ENCODE measurements at places on chromosomes 3 and 15.

DNA sequence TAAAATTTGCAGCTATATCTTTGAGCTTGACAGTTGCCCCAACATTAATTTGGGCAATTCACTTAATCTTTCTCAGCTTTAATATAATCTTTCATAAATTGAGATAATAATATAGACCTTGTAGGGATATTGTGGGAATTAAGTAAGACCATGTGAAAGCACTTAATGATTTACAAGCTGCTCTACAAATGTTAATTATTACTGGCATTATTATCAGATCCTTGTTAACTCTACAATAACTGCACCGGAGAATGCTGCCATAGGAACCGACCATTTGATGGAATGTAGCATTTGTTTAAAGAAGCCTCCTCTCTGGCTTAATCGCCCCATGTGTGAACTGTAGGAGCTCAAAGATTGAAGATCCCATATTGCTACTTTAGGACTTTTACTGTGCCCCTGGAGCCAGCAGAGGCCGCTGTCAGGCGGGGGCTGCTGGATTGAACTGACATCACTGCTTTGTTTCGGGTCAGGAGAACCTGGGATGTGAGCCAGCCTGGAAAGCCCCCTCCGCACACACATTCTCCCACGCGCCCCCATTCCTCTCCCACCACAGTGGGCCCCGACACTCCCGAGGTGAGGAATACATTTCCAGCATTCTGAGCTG lies 154.2 kb upstream of the TNIK start:
- H3K27ac ChIP-seq, result peak overlapping the region; percentile 51
- no peak overlapping the region for H3K4me3 ChIP-seq
- H3K36me3 ChIP-seq, result peaks cover 23% of the 10 kb centered on the region
- DNase-seq, result peak; percentile 47

- H3K4me1 ChIP-seq, result peaks cover 33% of the 10 kb centered on the region
- no peak overlapping the region for H3K4me3 ChIP-seq
- H3K27ac ChIP-seq, result no peak overlapping the region
- H3K27me3 ChIP-seq, result peaks cover 15% of the 10 kb centered on the region
- no peaks in the 10 kb centered on the region for H3K36me3 ChIP-seq
Observed at GRCh38 chr15:81548365-81549130, 174.5 kb upstream of the TMC3 start.

DNA sequence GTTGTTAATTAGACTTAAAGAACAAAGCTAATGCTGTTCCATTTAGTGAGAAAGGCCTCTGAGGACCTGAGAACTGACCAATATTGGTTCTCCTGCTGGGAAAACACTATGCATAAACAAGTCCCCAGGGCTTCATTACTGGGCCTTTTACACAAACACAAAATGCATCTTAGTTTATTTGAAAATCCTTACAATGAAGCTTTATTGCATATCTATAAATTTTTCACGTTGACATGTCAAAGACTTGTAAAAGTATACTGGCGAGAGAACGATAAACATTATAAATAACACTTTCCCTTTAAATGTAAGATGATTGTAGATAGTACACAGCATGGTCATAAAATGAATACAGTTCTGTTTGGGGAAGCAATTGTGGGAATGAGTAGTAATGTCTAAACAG lies 151.7 kb downstream of the ROBO2 start:
- no peak overlapping the region for H3K27ac ChIP-seq
- peaks cover 27% of the 10 kb centered on the region for H3K4me1 ChIP-seq
- no peak overlapping the region for H3K4me3 ChIP-seq
- H3K36me3 ChIP-seq, result no peaks in the 10 kb centered on the region
- no peak for DNase-seq
- H3K27me3 ChIP-seq, result no peaks in the 10 kb centered on the region

GRCh38 chr3:161413855-161414210 lies 42.5 kb upstream of the SPTSSB start:
- no peak overlapping the region for H3K4me3 ChIP-seq
- H3K4me1 ChIP-seq, result peaks cover 25% of the 10 kb centered on the region
- no peaks in the 10 kb centered on the region for H3K27me3 ChIP-seq
- no peak overlapping the region for H3K27ac ChIP-seq
- peaks cover 5% of the 10 kb centered on the region for H3K36me3 ChIP-seq

- no peak overlapping the region for H3K4me3 ChIP-seq
- no peak for DNase-seq
- H3K27me3 ChIP-seq, result peaks cover 5% of the 10 kb centered on the region
- no peak overlapping the region for H3K27ac ChIP-seq
Observed at GRCh38 chr15:68503213-68503612, 71.2 kb upstream of the ITGA11 start.

DNA sequence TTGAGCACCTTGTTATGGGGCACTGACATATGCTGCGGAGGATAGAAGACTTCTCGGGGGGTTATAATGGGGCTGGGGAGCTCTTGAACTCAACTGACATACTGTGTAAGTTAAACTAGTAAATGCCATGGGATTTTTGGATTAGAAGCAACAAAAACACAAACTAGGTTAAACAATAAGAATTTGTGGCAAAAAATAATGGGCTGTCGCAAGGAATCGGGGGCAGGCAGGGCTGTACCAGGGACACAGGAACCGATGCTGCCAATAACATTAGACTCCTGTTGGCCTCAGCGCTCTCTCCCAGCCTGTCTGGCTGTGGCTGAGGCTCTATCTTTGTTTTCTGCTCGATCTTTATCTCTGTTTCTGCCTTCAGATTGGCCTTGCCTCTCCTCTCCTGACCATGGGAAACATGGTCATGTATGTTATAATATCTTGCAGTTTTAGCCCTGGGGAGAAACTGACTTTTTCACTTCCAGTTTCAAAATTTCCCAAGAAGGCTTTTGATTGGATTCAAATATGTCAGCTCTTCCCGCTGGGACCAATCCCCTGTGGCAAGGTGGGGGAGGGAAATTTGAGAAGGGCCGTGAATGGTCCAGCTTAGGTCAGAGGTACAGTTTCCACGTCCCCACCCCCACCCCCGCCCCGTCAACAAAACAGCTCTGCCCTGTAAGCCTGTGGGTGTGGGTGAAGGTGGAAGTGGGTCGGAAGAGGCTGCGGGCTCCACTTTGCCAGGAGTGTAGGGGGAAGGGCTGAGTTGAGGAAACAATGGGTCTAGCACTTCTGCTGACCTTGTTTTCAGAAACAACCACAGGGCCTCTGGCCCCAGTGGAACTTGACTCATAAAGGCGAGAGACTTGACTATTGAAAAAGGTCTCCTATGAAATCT lies 161.1 kb upstream of the TBL1XR1 start:
- H3K27ac ChIP-seq, result peak overlapping the region; percentile 89
- no peak for DNase-seq
- no peaks in the 10 kb centered on the region for H3K27me3 ChIP-seq
- peaks cover 64% of the 10 kb centered on the region for H3K4me1 ChIP-seq

DNA sequence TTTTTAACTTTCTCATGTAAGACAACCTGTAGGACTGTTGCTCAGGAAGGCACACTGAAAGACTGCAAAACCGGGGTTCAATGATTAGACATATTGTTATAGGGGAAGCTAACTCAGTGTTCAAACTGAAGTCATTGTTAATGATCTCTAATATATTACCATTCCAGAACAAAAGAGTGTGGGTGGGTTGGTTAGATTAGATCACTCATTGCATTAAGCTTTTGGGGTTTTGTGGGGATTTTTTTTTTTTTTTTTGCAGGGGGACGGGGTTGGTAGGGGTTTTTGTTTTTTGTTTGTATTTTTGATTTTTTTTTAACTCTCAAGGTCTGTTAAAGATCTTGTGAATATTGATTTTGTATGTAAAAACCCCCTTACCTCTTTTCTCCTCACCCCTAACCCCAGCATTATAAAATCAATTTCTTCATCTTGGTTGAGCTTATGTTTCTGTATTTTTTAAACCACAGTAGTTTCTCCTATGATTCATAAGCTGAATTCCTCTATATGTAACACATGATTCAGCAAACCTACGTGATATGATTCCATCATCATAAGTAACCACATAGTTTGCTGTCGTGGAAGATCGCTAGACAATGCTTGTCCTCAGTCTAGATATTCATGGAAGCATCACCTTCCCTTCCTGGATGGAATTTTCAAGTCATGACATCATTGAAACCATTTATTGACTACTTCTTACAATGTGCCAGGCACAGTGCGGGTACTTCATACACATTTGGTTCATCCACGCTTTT lies 544.1 kb upstream of the MDFIC2 start:
- H3K36me3 ChIP-seq, result no peaks in the 10 kb centered on the region
- H3K27ac ChIP-seq, result no peak overlapping the region

GRCh38 chr15:85005319-85005718 lies 23.7 kb downstream of the PDE8A start:
- DNase-seq, result no peak
- H3K4me1 ChIP-seq, result peaks cover 27% of the 10 kb centered on the region
- H3K36me3 ChIP-seq, result no peaks in the 10 kb centered on the region
- no peak overlapping the region for H3K27ac ChIP-seq

DNA sequence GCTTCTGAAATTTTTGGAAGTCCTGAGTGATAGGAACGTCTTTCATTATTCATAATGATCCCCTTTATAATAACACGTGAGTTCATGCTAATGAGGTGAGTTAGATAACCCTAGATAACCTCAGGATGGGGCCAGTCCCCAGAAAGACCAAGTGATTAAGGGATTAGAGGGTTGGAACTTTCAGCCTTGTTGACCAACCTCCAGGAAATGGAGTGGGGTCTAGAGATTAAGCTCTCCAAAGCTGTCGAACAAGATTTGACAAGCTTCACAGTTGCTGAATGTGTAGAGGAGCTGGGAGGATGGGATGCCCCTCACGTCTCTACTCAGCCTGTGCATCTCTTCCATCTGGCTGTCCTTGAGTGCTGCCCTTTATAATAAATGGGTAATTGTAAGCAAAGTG lies 107.1 kb downstream of the ZMAT3 start:
- no peaks in the 10 kb centered on the region for H3K36me3 ChIP-seq
- DNase-seq, result no peak
- no peak overlapping the region for H3K4me3 ChIP-seq
- H3K27me3 ChIP-seq, result no peaks in the 10 kb centered on the region
- no peak overlapping the region for H3K27ac ChIP-seq

- peak overlapping the region; percentile 64 for H3K4me3 ChIP-seq
- H3K27me3 ChIP-seq, result peaks cover 2% of the 10 kb centered on the region
- peaks cover 13% of the 10 kb centered on the region for H3K4me1 ChIP-seq
- H3K36me3 ChIP-seq, result no peaks in the 10 kb centered on the region
- H3K27ac ChIP-seq, result peak overlapping the region; percentile 8
Observed at GRCh38 chr3:155676252-155676981, 68.5 kb downstream of the PLCH1 start.

GRCh38 chr15:47542312-47542989 lies 174.9 kb upstream of the SEMA6D start:
- H3K27ac ChIP-seq, result no peak overlapping the region
- no peak for DNase-seq
- H3K4me3 ChIP-seq, result no peak overlapping the region
- H3K36me3 ChIP-seq, result no peaks in the 10 kb centered on the region

DNA sequence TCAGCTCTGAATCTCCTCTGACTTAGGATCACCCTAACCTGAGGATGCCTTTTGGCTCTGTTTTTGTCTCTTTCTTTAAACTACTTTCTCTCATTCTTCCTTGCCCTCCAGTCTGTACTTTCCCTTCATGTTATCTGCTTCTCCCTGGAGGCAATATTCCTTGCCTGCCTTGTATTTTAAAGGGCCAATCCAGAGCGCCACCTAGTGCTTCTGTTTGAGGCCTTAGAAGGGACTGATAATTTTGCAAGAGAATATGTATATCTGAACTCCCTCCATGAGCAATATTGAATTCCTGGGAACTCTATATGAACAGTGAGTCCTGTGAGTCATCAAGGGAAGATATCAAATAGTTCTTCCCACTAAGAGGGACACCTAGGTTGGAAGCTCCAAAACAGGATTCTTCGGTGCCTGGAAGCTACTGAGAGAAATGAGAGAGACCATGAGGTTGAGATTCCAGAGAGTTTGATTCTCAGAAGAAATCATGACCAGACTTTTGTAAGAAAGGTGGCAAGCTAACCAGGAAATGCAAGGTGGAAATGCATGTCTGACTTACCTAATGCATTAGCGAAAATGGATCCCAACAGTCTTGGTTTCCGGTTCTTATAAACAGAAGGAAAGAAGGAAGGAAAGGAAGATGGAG lies 203.8 kb upstream of the CD96 start:
- H3K4me1 ChIP-seq, result peaks cover 13% of the 10 kb centered on the region
- no peak overlapping the region for H3K27ac ChIP-seq
- H3K27me3 ChIP-seq, result no peaks in the 10 kb centered on the region

DNA sequence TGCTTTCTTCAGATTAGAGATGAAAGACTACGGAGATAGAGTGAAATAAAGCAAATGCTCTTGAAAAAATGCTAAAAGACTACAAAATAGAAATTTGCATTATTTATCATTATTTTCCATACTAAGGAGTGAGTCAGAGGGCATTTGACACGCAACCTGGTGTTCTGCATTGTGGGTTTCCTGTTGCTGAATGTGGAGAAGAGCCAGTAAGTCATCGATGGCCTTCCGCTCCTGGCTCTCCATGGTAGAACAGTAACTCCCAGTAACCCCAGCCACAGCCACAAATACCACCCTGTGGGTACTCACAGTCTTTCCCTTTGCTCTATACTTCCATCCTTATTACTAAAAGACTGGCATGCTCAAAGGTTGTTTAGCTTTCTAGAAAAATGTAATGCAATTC lies 61.5 kb downstream of the CGGBP1 start:
- DNase-seq, result no peak
- no peak overlapping the region for H3K27ac ChIP-seq
- peaks cover 2% of the 10 kb centered on the region for H3K4me1 ChIP-seq
- no peaks in the 10 kb centered on the region for H3K27me3 ChIP-seq
- H3K4me3 ChIP-seq, result no peak overlapping the region

GRCh38 chr3:7687428-7688147 lies 814.0 kb upstream of the LMCD1 start:
- no peak for DNase-seq
- no peak overlapping the region for H3K27ac ChIP-seq
- H3K27me3 ChIP-seq, result no peaks in the 10 kb centered on the region
- H3K4me1 ChIP-seq, result peaks cover 8% of the 10 kb centered on the region

DNA sequence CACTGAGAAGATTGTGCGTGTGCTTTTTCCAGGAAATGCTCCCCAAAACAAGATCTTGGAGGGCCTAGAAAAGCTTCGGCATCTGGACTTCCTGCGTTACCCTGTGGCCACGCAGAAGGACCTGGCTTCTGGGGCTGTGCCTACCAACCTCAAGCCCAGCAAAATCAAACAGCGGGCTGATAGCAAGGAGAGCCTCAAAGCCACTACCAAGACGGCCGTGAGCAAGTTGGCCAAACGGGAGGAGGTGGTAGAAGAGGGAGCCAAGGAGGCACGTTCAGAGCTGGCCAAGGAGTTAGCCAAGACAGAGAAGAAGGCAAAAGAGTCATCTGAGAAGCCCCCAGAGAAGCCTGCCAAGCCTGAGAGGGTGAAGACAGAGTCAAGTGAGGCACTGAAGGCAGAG lies 4.8 kb downstream of the MAP1A start:
- peaks cover 24% of the 10 kb centered on the region for H3K4me1 ChIP-seq
- peaks cover 48% of the 10 kb centered on the region for H3K36me3 ChIP-seq
- no peak overlapping the region for H3K4me3 ChIP-seq
- H3K27ac ChIP-seq, result no peak overlapping the region
- DNase-seq, result no peak

DNA sequence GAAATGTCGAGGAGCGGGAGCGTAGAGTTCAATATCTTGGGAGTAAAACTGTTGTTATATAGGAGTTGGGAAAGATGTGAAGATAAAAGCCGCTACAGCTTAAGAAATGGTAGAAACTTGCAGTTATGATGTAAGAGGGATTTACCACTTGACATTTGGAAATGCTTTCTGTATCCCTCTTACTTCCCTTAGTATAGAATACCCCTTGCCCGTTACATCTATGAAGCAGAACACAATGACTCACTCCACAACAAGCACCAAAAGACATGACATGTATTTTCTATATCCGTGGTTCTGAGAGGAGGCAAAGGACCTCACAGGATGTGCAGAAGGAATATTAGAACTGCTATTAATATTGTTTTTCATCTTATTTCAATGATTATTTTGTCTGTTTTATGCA lies 254.2 kb upstream of the NR2F2 start:
- H3K4me3 ChIP-seq, result no peak overlapping the region
- no peaks in the 10 kb centered on the region for H3K27me3 ChIP-seq
- no peak overlapping the region for H3K27ac ChIP-seq
- no peaks in the 10 kb centered on the region for H3K4me1 ChIP-seq

Measured in mesothelial cell of epicardium (in vitro differentiated cells).